ENCODE measurements at places on chromosomes 13 and 19. TPM values are rescaled to one million over a fixed set of nuclear protein-coding genes. Genes with fewer than 3 reads are reported as not detected.

ZNF813 gene
- total RNA-seq, result 6.6 TPM

SMIM44 gene
- total RNA-seq, result not detected

CYP2A6 gene
- total RNA-seq, result not detected

APOC4 gene
- not detected for total RNA-seq

DCAF15 gene
- 10.1 TPM for total RNA-seq

All from occipital lobe (tissue), 3 donors.